ENCODE measurements at places on chromosomes 11 and 22.

DNA sequence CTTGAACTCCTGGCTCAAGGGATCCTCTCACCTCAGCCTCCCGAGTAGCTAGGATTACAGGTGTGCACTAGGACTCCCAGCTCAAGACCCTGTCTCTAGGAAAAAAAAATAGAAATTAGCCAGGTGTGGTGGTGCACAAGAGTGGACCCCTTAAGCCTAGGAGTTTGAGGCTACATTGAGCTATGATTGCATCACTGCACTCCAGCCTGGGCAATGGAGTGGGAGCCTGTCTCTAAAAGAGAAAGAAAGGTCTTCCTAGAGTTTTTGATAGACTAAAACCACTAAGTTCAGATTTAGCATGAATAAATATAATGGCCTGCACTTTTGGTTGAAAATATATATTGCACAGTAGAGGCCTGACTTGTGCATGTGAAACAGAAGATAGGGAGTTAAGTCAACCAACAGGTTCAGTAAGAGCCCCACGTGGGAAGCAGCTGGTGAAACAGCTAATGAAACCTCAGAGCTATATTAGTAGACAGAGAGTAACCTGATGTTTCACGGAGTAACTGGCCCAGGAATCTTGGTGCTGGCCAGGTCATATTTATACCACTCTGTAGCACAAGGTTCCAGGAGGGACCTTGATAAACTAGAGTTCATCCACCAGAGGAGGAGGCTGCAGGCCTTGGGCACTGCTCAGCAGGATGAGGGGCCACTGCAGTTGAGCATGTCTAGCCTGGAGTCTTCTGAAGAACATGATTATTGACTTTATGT lies 4.6 kb upstream of the MICAL3 start:
- no peak for DNase-seq

DNA sequence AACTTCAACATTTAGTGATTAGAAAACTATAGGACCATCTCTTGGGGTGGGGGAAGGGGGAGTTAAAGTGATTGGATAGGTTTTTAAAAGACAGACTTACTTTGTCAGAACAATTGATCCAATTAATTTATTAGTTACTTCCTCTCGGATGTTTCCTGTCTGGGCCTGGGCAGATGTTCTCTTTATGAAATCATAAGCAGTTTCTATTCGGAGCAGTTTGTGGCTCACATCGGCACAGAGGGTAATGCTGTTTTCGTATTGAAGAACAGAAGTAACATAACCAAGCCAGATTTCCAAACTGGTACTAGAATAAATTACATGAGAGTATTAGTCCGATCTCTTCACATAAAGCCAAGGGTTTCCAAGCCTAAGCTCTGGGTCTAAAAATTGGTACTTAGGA lies 20.6 kb downstream of the PIWIL3 start:
- DNase-seq, result no peak

DNA sequence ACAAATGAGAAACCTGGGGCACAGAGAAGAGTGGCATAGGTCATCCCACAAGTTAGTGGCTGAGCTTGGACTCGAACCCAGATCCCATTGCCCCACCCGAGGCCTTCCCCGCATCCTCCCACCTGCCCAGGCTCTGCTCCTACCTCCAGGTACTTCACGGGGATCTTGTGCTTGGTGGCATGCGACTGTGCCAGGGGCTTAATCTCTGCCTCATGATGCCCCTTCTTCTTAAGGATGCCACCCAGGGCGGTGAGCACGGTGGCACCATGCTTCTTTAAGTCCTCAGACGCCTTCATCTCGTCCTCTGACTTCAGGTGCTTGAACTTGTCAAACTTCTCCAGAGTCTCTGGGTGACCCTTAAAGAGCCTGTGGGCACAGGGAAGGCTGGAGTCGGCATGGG lies 6.4 kb downstream of the MB start:
- no peak for DNase-seq

GRCh38 chr22:31742115-31742514 lies 7.8 kb downstream of the PRR14L start:
- no peak for DNase-seq

DNA sequence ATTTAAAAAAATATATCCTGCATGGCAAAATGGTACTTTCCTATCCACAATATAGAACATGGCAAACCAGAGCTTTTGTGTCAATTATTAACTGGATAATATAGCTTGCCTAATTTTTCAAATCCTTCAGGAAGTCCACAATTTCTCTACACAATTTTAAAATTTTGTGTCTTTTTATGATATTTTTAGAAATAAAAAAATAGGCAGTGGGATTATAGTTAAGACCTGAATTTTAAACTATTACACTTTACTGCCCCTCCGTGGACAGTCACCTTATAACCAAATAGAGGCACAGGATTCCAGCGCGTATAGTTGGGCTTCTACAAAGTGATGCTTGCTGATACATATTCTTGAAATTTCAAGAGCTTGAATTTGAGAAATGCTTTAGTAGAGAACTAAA lies 2.1 kb upstream of the DMC1 start:
- no peak for DNase-seq

DNA sequence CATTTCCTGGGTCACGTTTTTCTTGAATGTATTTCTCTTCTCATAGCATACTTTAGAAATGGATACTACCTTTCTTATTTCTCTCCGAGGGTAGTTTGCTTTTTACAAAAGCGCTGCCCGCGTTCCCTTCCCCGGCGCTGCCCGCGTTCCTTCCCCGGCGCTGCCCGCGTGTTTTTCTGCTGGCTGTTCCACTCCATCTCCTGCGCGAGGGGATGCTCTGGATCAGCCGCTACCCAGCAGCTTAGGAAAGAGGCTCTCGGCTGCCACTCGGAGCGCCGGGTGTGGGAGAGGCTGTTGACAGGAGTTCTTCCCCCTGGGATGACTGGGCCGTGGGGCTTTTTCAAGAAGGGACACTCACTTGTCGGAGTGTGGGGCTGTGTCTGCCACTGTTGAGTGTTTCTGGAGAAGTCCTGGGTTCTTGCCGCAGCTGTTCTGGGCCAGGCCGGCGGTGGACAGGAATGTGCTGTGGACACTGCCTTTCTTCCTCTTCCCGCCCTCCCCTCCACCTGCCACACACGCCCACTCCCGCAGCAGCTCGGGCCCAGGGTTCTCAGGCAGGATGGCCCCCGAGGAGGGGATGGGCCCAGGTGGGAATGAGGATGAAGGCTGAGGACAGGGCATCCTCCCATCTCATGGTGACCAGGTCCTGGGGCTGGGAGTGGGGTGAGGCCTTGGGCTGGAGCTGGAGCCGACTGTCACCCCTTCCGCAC lies 30.6 kb downstream of the GLB1L2 start:
- no peak for DNase-seq

GRCh38 chr11:65776196-65776595 lies 4.6 kb downstream of the AP5B1 start:
- no peak for DNase-seq

DNA sequence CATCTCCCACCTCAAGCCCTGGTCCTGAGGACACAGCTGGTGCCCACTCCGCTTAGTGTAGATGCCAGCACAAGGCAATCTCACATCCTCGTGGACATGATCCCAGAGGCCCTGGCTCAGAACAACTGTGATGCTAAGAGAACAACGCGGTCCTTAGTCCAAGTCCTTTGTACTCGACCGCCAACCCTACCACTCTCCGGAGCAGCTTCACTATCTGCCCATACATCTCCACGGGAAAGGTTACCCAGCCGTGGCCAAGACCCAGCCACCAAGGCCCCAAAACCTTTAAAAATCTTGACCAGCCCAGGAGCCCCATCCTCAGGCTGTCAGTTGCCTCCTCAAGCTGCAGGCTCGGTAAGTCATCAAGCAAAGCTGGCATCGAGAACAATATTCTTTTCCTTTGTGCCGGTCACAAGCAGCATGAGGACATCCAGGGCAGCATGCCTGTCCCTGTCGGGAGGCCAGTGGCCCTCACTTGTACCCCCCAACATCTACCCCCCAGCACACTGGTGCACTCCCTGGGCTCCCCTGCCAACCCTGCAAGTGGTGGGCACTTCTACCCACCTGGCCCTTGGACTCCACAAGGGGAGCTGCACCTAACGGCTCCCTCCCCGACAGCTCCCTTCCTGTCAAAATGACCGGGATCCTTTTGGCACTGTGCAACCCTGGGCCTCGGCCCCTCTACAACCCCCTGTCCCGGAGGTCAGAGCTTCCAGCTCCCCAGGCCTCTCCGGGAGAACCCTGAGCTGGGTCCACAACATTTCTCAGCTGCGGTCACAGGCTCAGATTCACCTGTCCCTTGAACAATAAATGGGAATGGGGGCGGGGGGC lies 2.5 kb downstream of the OSBPL5 start:
- DNase-seq, result no peak
